ENCODE measurements at places on chromosomes 4 and X. TPM values are rescaled to one million over a fixed set of nuclear protein-coding genes. Genes with fewer than 3 reads are reported as not detected.

HTN3 gene
- total RNA-seq, result not detected

- no peak for DNase-seq
These were observed 501.9 kb upstream of the ZFP42 start for GRCh38 chr4:187493661-187494060.

ASMT gene
- 0.24 TPM for total RNA-seq

- DNase-seq, result no peak
These were observed 75.6 kb downstream of the CCNG2 start for GRCh38 chr4:77232653-77233052.

DNA sequence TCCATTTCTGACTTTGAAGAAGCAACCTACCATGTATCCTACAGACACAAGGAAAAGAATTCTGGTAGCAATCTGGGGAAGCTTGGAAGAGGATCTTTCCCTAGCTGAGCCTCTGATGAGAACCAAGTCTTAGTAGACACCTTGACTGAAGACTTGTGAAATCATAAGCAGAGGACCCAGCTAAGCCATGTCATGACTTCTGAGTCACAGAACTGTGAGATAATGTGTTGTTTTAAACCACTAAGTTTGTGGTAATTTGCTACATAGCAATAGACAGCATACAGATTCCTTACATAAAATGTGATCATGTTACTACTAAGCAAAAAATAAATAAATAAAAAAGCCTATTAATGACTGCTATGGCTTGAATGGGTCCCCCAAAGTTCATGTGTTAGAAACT lies 71.3 kb upstream of the ANKRD50 start:
- DNase-seq, result no peak

TMEM47 gene
- total RNA-seq, result 33.3 TPM

DNA sequence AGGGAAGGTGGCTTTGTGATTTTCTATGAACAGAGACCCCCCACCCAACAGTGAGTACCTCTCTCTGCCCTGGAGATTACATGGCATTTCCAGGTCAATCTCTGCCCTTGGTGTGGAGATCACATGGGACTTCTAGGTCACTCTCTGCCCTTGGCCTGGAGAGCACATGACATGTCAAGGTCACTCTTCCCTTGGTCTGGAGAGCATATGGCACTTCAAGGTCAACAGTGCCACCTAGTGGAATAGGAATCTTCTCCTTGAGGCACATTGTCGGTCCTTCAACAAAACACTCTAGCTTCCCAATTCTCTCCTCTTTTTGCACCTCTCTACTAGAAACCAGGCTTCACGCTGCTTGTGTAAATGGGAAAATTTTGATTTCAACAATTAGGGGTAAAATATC lies 66.2 kb upstream of the TACR3 start:
- DNase-seq, result no peak

PLXNB3 gene
- 7.1 TPM for total RNA-seq

DNA sequence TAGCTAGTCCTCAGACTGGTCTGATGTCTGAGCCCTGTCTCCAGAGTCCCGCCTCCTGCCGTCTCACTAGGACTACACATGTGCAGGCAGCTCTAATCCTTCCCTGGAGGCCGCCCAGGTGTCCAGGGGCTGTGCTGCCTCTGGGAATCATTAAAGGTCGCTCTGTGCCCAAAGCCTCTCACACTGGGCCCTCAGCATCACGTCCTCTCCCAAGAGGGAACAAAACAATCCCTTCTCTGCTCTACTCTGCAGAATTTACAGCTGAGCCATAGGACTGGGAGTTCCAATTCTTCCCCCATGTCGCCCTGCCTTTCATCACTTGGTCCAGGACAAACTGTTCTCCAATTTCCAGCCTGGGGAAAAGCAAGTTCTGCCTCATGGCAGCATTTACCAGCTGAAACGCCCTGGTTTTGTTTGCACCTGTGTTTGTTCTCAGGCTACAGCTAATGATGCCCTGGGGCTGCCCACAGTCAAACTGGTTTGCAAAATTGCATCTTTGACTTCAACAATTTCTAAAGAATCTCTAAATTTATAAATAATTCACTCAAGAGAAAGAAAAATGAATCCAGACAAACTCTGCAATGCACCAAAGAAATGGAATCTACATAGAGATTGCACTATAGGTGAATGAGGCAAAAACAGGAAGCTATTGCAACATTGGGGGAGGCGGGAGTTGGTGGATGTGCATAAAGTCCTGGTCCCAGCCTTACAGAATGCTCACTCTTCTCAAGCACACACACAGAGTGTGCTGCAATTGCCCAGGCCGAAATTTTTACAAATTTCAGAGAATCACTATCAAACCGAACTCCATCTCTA lies 7.2 kb upstream of the MRFAP1 start:
- DNase-seq, result no peak

DNA sequence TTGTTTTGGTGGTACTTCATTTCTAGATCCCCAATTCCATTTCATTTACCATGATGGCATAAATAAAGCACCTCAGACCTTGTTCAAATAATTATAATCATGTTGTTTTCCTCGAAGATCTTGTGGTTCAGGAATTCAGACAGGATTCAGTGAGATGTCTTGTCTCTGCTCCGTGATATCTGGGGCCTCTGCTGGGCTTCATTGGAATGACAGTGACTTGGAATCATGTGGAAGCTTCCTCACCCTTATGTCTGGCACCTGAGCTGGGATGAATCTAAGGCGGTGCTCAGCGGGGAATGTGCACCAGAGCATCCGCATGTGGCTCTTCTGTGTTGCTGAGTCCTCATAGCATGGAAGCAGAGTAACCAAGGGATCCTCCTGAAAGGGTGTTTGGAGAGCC lies 132.2 kb downstream of the VEGFC start:
- no peak for DNase-seq

SPANXC gene
- total RNA-seq, result not detected

DNA sequence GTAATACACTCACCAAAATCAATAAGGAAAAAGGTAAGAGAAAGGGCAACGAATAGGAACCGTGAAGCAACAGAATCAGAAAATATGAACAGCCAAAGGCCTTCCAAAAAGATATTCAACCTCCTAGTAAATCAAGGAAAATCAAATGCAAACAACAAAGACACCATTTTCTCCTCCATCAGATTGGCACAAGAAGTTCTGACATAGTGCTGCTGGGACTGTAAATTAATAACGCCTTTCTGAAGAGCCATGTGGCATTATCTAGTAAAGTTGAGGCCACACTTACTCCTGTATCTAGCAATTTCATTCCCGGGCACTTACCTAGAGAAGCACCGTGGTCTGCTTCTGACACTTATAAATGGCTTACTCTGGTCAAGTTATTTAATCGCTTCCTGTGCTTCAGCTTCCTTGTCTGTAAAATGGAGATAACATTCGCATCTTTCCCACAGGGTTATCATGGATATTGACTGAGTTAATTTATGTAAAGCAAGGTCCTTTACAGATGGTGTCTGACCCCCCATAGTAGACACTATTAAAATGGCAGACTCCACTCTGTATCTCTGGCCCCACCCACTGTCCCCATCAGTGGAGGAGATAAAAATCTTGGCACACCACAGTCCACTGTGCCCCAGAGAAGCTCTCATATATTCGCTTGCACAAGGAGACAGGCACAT lies 20.5 kb upstream of the ENPP6 start:
- no peak for DNase-seq

DNA sequence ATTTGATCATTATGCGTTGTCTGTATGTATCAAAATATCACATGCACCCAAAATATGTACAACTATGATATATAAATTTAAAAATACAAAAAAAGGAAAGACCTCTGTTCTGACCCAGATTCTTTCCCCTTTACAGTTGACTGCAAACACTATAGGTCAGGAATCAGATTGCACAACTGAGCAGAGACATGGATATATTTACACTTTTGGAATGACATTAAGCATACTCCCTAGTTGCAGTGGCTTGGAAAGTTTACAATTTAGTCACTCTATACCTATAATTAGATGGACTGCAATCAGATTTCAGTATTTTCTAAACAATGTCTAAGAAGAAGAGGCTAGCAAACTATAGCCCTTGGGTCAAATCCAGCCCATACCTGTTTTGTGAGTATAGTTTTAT lies 98.5 kb upstream of the INPP4B start:
- no peak for DNase-seq

DKK2 gene
- 3.7 TPM for total RNA-seq

- no peak for DNase-seq
These were observed 5.3 kb upstream of the PYURF start for GRCh38 chr4:88528861-88529260.

SLC38A5 gene
- total RNA-seq, result 5.0 TPM

DNA sequence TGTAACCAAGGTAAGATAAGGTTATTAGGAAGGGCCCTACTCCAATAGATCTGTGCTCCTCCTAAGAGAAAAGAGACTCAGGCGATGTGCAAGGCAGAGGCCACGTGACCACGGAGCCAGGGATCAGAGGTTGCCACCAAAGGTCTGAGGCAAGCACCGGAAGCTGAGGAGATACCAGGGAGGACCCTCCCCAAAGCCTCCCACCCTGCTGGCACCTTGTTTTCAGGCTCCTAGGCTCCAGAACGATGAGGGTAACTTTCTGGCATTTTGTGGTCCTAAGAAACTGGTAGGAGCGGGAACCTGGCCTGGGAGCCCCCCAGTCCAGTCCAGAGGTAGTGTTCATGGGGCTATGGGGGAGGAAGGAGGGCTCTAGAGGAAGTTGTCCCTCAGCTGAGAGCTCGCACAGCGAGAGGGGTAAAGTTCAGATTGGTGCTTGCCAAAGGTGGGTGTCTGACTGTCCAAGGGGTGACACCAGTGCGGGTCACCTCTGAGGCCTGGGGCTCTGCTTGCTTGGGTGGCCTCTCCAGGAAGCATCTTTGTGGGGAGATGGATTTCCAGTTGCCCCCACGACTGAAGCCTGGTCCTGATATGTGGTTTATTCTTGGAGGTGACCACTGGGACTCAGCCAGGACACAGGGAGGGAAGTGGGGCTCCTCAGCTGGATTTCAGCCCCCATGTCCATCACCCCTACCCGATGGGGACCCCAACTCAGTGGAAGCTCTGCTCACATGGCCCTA lies 7.5 kb upstream of the LETM1 start:
- DNase-seq, result no peak

FAM53A gene
- 1.6 TPM for total RNA-seq

GRCh38 chr4:142940425-142941330 lies 94.6 kb upstream of the INPP4B start:
- DNase-seq, result peak; percentile 20

DNA sequence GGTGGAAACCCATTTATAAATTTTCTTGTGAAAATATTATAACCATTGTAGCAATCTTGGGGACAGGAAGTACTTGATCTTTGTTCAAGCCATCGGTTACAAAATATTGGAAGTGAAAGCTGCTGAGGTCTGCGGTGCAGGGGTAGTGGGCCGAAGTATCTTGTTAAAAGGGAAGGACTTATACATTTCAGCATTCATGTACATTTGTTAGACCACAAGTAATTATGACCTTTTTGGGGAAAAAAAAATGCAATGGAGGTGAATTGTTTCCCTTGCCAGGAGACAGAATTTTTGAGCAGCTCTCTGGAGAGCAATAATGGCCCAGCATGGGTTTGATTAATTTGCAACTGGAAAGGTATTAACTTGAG lies 121.3 kb downstream of the EGF start:
- DNase-seq, result no peak

GRCh38 chrX:2413969-2414368 lies 86.8 kb downstream of the DHRSX start:
- no peak for DNase-seq

DNA sequence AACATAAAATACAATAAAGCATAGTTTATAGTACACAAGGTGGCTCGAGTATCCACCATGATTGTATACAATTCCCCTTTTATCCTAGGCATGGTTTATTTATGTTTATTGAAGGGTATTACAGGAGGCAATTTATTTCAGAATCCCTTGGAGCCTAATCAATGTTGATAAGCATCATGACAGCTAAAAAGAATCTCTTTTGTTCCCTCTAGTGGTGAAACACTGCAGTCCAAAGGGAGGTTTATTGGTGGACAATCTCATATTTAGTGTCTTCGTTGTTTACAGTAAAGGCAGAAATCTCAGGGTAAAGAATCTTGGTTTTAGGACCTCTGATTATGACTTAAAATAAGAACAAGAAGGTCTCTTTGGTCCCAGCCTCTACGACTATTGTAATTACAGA lies 1712.5 kb downstream of the C4orf33 start:
- no peak for DNase-seq

GRCh38 chr4:174697202-174697601 lies 131.8 kb downstream of the GLRA3 start:
- DNase-seq, result no peak

DNA sequence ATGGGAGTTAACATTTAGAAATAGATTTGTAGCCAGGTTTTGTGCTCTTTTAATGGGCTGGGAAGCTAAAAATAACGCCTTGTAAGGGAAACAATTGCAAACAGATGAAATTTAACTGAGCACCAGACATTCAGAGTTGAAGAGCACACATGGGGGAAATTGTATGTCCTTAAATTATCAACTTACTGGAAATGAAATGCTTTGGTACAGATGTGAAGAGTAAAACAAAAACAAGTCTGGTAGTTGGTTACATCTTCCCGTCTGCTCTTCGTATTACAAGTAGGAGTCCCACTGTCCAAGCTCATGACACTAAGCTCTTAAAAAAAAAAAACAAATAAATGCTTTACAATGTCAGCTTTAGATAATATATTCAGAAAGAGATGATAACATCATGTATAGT lies 59.5 kb upstream of the RPA4 start:
- DNase-seq, result no peak

GRCh38 chrX:115560211-115560977 lies 580 bp upstream of the PLS3 start:
- no peak for DNase-seq

DNA sequence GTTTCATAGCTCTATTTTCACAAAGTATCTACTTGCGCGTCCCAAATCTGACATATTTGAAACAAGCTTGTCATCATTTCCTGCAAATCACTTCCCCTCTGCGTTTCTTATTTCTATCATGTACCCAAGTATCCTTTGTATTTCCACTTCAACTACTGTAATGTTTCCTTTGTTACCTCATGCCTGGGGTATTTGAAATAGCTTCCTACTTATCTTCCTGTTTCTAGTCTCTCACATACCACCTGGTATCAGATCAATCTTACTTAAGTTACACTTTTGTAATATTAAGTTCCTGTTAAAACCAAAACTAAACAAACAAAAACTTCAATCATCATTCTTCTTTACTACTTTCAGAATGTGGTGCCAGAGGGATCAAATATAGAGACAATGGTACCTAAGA lies 93.6 kb upstream of the SMAD1 start:
- no peak for DNase-seq

DNA sequence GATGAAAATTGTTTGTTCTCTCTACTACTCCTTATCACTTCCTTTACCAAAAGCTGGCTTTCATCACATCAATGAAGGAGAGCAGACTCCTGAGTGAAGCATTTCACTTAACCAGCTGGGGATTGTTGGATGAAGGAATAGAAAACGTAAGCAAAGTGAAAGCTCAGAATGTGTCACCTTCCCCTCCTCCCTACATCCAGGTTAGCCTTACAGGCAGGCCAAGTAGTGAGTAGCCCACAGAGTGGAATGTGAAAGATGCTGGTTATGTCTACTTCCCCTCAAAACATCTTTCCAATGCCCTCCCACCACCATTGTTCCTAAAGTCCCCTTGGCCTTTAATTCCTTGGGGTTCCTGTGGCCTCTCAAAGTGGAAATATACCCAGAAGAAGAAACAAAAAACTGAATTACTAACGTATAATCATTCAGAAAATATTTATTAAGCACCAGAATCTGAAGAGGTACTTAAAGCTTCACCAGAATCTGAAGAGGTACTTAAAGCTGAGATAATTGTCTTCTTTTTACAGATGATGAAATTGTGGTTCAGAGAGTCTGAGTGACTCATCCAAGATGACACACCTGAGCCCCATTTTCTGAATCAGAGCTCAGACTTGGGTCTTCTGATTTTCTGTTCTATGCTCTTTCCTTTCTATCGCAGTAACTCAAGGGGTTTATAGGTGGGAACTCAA lies 6.5 kb downstream of the P2RY4 start:
- no peak for DNase-seq

ASB5 gene
- total RNA-seq, result 2.0 TPM

- no peak for DNase-seq
These were observed 13.4 kb upstream of the RNF175 start for GRCh38 chr4:153773236-153773690.

All from left cardiac atrium (tissue), 4 donors.